ENCODE measurements at places on chromosomes 5 and 9.
A peak's percentile ranks its signal among the peaks of the same experiment; 100 is the strongest.

GRCh38 chr9:97543561-97543960 is 42.1 kb downstream of the TMOD1 start:
- DNase-seq = no peak

GRCh38 chr5:33684496-33685159 is 207.2 kb downstream of the ADAMTS12 start:
- DNase-seq = no peak

- no peak for DNase-seq
These were observed 27.3 kb upstream of the IL17B start for GRCh38 chr5:149406203-149406978.

DNA sequence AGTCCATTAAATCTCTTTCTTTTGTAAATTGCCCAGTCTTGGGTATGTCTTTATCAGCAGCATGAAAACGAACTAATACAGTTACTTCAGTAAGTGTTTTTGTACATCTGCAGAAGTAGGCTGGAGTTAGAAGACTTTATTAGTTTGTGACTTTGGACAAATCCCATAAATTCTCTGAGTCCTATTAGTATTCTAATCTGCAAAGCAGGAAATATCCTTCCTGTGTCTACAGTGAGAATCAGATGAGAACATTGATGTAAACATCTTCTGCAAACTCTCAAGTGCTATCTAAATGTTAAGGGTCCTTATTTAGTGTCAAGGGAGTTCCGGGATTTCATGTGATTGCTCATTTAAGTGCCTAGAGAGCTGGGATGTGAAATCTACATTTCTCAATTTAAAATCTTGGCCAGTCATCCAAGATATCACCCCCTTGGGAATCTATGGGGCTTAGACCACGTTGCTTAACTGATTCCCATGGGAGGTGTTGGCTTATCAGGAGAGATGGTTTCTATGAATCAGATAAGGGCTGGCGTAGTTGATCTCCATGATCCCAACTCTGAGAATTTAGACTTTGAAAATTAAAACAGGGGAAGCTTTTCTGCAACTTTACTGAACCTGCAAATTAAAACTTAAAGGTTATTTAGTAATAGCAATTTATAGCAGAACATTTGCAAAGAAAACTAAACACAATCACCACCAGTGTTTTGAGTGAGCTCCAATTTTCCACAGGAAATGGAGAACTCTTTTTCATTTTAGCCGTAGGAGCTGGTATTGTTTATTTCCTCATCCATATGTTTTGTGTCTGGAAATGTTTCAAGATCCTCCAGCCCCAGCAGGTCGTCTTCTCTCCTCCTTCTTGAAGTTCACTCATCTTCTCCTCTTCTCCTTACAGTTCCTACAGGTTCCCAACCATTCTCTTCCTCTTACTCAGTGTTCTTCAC is 241.6 kb upstream of the CD180 start:
- DNase-seq = no peak

DNA sequence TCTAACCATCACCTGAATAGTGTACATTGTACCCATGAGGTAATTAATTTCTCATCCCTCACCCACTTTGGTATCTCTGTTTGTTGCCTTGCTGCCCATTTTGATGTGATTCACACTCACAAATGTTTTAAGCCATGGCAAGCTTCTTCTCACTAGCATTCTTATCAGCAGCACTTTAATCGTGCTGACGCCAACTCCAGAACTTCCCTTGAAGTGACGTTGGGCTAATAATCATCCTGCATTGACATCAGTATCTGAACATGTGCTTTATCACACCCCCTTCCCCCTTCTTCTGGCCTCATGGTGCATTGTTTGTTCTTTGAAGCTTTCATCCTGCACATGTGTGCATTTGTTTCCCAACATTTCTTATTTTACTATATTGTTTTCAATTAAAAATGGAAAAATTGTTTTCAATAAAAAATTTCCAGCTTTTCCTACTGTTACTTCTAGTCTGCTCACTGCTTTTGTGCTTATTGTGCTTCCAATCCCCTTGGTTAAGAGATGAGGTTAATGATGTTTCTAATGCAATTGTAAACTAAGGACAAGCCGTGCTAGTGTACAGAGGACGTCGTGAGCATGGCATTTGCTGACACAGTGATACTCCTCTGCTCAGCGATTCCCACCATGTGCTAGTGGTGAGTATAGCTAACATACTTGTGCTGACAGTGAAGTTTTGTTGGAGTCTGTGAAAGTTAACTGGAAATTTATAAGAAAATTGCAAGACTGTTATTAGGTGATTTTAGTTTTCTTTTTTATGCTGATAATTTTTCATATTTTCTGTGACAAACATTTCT is 238.5 kb downstream of the KDM4C start:
- DNase-seq = no peak

- no peak for DNase-seq
These were observed 453 bp downstream of the RASGEF1C start for GRCh38 chr5:180208435-180209081.

DNA sequence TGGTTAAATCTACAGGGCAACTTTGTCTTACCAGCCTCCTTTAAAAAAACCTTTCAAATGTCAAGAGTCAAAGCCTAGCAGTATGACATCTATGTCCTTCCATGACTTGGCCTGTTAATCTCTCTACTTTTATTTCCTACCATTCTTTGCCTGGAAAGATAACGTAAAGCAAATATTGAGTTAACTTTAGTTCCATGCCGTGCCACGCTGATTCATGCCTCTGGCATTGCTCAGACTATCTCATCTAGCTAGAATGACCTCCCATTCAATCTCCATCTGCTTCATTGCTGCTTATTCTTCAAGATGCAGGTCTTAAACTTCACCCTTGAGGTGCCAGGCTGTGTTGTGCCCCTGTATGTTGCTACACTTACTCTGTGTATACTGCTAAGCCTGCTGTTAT is 729.8 kb downstream of the EFNA5 start:
- no peak for DNase-seq

DNA sequence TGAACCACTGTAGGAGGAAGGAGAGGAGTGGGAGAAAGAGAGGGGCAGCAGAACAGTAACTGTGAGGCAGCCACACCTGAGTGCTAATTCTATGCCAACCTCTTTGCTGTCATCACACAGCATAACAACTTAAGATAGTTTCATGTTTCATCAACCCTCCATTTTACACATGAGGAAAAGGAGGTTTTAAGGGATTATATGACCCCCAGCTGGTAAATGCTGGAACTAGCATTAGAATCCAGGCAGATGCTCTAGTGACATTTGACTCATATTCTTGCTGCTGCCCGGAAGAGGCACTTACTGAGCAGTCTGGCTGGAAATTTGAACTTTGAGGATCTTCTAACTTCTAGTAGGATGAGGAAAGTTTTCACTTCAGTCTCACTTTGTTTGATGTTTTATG is 24.1 kb upstream of the VLDLR start:
- no peak for DNase-seq

DNA sequence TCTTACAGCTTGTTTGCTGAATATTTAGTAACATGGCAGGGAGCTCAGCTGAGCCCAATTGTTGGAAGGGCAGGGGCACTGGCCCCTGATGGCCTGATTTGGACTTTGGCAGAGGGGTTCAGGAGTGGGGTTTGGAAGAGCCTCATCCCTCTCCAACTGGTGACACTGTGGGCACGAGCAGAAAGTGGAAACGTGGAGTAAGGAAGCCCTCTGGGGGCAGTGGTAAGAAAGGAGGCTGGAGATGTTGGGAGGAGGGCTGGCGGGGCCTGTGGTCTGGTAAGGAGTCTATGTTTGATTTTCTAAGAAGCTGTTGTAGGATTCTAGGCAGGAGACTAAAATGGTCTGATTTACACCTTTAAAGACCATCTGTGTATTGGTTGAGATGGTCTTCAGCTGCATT is 208.9 kb downstream of the HSPA4 start:
- no peak for DNase-seq

DNA sequence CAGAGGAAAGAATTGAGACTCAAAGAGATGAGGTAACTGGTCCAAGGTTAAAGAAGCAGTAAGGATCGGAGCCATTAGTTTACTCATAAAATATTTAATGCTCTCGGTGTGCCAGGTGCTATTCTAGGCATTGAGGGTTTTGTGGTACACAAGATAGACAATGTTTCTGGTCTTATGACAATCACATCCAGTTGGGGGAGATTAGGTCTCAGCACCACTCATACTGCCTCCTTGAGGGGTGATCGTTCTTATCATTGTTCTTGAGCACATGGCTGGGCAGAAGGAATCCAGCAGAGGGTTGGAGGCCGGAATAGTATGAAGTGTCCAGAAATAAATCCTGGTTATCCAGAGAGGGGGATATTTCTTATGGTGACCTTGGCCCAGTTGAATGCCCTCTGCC is 40.7 kb upstream of the LCP2 start:
- DNase-seq = no peak

- DNase-seq = no peak
These were observed 214.9 kb upstream of the SEMA6A start for GRCh38 chr5:116789522-116789921.

DNA sequence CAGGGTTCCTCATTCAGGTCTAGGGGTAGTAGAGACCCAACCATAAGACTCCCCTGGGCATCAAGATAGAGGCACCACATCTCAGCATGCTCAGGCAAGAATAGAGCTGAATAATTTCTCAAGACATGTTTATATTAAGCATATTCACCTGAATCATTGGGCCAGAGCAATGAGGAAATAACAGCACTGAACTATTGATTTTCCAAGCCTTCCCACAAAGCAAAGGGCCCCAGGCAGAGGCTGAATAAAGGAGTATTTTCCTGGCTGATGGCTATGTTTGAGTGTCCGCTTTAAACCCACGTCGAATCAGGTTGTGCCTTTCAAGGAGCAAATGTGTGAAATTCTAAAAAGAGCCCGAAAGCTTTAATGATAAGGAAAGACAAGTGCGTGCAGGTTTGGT is 129.2 kb downstream of the HSD17B3 start:
- DNase-seq = no peak

GRCh38 chr9:131886826-131887225 is 146.9 kb upstream of the RAPGEF1 start:
- DNase-seq = no peak

DNA sequence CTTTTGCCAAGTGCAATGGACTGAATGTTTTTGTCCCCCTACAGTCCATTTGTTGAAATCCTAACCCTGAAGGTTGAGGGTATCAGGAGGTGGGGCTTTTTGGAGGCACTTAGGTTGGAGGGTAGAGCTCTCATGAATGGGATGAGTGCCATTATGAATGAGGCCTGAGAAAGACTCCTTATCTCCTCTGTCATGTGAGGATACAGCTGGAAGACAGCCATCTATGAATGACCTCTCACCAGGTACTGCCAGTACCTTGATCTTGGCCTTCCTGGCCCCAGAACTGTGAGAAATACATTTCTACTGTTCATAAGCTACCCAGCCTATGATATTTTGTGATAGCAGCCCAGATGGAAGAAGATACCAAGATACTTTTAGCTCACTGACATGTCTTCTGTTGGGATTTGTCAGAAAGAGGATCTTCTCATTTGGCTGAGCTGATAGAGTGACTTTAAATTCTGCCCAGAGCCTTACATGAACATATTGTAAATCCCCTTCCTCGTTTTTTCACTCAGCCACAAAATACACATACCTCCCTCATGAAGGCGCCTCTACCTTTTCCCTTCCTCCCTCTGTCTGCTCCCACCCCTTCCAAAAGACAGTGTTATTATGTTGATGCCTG is 256.4 kb downstream of the PDZD2 start:
- DNase-seq = no peak

DNA sequence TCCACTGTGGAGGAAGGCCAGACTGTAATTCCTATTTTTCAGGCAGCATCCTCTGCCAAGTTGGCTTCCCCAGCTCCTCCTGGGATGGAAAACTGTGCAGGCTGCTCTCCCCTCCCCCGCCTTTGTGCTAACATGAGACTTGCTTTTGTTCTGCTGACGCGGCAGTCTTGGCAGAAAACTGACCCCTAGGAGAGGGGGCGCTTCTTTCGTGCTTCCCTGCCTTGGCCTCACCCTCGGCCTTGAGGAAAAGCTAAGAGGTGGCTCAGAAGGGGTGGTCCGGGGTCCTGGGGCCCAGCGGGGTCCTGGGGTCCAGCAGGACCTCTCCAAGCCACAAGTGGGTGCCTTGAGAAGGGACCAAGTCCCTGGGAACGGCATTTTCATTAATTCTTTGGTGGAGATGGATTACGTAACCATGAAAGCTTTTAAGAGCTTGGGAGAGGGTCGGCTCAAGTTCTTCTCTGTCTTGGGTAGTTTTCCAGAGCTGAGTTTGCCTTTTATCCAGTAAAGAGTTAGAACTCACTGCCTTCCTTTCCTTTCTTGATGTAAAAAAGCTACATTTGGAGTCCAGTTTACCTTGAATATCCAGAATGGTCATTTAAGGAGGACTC is 51.0 kb downstream of the SH3PXD2B start:
- no peak for DNase-seq

- DNase-seq = no peak
These were observed 139.5 kb downstream of the NIPBL start for GRCh38 chr5:37015795-37016666.

- DNase-seq = no peak
These were observed 129.7 kb upstream of the OTULINL start for GRCh38 chr5:14451871-14452270.

GRCh38 chr9:86902176-86902575 is 45.1 kb downstream of the GAS1 start:
- no peak for DNase-seq

GRCh38 chr5:174511714-174512253 is 212.6 kb upstream of the MSX2 start:
- DNase-seq = no peak

GRCh38 chr5:170151097-170151831 is 45.6 kb downstream of the FOXI1 start:
- peak; percentile 23 for DNase-seq

- DNase-seq = no peak
These were observed 112.9 kb downstream of the ST8SIA4 start for GRCh38 chr5:100790170-100790665.

- DNase-seq = peak; percentile 40
These were observed 561 bp downstream of the DAPK1 start for GRCh38 chr9:87498046-87498810.

DNA sequence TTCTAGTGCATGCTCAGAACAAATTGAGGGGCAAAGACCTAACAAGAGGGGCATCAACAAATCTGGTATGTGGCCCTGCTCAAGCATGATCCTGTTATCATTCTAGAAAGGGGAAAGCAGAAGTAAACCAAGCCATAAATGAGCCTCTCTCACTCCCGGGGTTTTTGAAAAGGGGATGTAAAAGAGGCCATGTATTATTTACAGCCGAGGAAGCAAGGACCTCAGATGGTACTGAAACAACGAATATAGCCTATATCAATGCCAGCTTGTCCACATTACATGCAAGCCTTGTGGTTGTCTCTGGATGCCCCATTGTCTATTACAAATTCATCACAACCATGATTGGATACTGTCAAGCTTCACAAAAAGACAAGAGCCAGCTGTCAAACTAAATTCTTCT is 211.3 kb downstream of the DCP2 start:
- DNase-seq = no peak

GRCh38 chr5:157961176-157961575 is 102.2 kb upstream of the CLINT1 start:
- DNase-seq = no peak

- no peak for DNase-seq
These were observed 4.0 kb downstream of the MAN2A1 start for GRCh38 chr5:109693535-109694400.

GRCh38 chr5:80141147-80141671 is 106.1 kb downstream of the THBS4 start:
- no peak for DNase-seq
